ENCODE measurements at places on chromosomes 4 and X.

- DNase-seq, result no peak
Measured at GRCh38 chr4:99382745-99383360, 30.3 kb upstream of the ADH1C start.

- DNase-seq, result no peak
Measured at GRCh38 chr4:10421344-10422055, 35.7 kb downstream of the ZNF518B start.

GRCh38 chr4:162485486-162485885 is 321.7 kb upstream of the FSTL5 start:
- no peak for DNase-seq

GRCh38 chrX:17459661-17460060 is 84.7 kb downstream of the NHS start:
- DNase-seq, result no peak

DNA sequence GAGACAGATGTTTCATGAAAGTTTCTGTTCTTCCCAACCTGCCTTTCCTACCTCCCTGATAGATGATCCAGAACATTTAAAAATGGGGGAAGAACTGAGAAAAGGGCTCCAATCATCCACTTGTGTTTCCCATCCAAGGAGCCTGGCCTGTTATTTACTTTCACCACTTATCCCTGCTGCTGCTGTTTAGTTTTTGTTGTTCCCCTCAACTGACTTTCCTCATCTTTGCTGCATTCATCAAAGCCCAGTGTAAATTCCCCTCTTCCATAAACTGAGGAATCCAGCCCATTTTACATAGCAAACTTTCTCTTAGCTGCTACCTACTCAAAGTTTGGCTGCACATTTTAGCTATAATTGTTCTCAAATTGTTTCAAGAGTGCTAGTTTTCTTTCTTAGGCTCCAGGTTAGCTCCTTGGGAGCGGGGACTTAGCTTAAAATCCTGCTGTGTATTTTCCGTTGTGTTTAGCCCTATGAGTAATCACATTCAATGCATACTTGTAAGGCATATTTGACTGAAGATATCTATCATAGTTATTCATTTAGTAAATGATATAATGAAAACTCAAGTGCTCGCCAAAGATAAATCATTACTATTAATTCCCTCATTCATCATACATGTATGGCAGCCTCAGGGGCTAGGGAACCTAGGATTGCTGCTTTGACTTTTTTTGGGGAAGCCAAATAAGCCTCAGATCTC is 1.4 kb upstream of the PTPN13 start:
- no peak for DNase-seq

DNA sequence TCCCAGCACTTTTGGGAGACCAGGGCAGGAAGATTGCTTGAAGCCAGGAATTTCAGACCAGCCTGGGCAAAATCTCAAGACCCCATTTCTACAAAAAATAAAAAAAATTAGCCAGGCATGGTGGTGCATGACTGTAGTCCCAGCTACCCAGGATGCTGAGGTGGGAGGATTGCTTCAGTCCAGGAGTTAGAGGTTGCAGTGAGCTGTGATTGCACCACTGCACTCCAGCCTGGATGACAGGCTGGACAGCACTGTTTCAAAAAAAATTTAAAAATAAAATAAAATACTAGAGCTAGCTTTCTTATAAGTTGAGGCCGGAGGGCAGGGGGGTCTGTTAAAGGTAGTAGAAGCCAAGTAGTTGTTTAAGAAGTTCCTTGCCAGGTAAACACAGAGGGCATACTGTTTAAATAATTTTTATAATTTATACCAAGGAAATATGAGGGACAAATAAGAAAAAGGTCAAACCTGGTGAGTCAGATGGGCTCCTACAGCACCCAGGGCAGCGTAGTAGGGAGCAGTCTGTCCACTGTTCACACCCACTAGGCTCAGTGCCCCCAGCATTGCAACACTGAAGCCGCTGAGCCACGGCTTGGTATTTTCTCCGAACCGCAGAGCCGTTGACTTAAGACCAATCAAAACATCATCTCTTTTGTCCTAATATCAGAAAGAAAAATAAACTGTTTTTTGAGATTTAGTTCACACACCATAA is 17.3 kb downstream of the COQ2 start:
- DNase-seq, result no peak

DNA sequence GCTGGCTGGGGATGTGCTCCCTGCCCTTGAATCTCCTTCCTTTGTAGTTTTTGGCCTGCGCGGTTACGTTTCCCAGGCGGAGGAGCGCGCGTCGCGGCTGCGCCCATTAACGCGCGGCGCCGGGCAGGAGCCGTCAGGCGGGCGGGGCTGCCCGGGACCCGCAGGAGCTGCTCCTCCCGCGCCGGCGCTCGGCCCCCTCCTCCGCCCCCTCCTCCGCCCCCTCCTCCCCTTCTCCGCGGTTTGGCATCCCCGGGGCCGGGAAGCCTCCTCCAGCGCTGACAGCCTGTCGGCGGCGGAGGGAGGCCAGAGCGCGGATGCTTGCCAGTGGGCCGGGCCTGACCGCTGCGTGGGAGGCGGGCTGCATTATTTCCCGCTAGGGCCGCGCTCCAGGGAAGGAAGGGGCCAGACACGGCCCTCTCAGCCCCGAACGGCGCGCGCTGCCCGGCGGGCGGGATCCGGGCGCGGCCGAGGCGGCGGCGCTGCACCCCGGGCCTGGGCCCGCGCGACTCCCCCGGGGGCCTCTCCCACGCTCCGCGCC is at the start of gene DCLK2:
Gene DCLK2 (plus strand): TSS at position 405 of the 538 bp plus-strand sequence. CDS start 583 bp downstream, outside the sequence.
- DNase-seq, result peak; percentile 44

DNA sequence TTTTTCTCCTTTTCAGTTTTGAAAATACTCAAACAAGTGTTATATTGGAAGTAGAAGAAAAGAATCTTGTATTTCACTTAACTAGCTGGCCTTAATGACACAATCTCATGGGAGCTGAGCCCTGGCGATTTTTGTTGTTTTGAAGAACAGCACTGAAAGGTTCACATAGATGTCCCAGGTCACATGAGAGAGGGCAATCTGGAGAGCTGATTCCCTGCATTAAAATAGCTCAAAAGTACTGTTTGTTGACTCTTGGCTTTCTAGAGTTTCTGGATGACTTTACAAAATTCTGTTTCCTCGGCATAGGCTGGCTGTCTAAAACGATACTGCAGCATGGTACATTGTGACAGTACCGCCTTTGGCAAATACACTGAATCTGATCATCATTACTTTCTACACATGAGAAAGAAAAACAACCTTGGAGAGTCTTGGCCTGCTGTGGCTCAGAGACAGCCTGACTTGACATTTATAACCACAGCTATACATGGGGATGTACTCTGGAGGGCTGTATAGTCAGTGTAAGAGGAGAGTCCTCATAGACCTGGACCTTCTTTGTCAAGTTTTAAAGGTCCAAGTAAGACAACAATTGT is 119.8 kb upstream of the PDLIM3 start:
- DNase-seq, result no peak

- no peak for DNase-seq
Measured at GRCh38 chrX:96688789-96689188, 4.1 kb downstream of the DIAPH2 start.
